ENCODE measurements at places on chromosomes 7 and 10.

DNA sequence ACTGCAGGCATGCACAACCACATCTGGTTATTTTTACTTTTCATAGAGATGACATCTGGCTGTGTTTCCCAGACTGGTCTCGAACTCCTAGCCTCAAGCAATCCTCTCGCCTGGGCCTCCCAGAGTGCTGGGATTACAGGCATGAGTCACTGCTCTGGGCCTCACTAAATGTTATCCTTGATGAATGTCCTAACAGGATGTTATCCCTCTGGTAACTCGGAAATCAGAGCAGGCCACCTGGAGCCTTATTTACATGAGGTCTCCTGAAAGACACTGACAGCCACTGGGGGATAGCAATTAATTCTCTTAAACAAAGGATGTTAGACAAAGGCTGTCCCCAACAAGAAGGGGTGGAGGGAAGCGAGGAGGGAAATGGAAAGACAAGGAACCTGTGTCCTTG is 4.5 kb upstream of the ZNF438 start:
- no peak for DNase-seq

GRCh38 chr7:139691253-139691781 is 86.5 kb downstream of the HIPK2 start:
- no peak for DNase-seq

DNA sequence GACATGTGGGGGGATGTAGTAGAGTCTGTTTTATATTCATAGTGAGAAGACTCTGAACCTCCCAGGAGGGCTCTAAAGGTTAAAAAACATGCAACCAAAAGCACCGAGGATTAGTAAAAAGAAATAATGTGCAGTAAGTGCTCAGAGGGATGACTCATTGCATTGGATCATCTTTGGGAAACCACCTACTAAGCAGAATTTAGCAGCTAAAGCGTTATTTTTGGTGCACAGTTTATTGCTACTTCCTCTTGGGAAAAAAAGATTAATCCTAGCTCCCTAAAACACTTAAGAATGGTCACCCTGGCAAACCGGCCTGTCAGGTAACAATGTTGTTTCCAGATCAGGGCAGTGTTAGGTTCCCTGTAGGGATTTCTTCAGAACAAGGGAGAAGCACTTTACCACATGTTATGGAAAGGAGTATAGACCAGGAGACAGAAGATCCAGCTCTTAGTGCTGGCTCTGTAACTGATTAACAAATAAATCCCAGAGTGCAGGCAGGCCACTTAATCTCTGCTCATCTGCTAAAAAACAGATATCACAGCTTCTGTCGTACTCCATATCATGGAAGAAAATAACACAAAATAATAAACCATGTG is 44.8 kb upstream of the FAM133B start:
- DNase-seq, result no peak

- DNase-seq, result peak; percentile 22
Observed at GRCh38 chr10:22712956-22713852, 1.2 kb downstream of the PIP4K2A start.

GRCh38 chr10:30745953-30746352 is 116.4 kb upstream of the LYZL2 start:
- no peak for DNase-seq

DNA sequence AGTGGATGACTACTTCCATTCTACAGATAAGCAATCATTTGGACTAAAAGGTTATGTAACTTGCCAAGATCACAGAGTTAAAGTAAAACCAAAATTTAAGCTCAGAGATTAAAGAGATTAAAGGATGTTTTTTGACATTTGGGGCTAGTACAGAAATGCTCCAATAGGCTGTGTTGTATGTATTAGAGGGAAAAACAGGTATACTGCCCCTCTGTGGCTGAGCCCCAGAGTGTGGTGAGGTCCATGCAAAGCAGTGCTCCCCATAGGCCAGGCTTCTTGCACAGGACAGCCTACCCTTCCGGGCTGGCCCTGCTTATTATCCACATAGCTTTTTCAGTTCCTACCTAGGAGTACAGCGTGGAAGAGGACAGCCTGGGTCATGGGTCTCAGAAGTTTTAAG is 322.8 kb downstream of the POM121L12 start:
- DNase-seq, result no peak

DNA sequence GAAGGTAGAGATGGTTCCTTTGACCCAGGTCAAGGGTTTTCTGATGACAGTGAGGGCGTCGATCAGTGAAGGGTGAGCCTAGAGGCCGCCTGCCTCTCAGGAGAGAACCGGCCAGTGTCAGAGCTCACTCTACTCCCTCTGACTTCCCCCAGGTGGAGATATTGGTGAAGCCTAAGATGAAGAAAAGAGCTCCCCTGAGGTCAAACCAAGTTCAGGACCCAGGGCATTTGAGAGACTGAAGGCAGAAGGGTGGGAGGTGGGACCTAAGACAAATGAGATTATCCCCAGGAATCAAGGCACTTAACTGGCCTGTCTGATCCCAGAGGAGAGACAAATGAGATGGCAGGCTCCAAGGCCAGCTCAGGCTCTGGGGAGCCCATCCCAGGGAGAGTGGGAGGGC is 104.7 kb downstream of the CDH23 start:
- DNase-seq, result no peak

DNA sequence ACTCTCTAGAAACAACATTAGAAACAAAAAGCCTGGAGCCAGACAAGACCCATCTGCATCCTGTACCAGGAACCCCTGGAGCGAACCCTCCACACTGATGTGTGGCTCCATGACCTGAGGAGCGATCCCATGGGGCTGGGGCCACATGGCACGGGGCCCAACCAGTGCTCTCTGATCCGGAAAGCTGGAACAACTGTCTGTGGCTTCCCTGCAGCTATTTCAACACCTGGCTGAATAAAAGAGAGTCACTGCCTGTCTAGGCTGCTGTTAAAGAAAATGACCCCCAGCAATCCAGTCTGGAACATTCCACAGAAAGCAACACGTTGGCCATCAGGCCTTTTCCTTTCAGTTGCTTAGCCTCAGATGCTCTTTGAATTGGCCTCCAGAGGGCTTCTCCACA is 20.9 kb downstream of the UROS start:
- DNase-seq, result no peak

GRCh38 chr10:111004016-111004415 is 72.8 kb upstream of the ADRA2A start:
- no peak for DNase-seq

DNA sequence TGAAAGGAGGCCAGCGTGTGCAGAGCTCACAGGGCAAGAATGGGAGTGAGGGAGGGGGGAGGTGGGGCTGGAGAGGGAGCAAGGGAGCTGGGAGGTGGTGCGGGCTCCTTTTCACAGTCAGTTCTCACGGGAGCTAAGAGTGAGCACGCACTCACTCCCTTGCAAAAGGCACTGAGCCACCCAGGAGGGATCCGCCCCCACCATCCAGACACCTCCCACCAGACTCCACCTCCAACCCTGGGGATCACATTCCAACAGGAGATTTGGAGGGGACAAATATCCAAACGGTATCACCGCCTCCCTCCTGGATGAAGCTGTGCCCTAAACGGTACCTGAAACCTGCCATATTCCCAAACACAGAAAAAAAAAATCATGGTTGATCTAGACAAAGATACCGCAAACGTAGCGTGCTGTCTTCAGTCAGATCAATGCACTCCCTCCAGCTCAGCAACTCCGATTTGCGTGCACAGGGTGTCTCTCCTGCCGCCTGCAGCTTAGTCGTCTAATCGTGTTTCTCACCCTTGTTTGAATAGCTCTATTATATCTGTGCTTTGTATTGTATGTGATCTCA is 20.3 kb upstream of the PRKAG2 start:
- no peak for DNase-seq

- DNase-seq, result no peak
Observed at GRCh38 chr7:98214811-98215321, 3.6 kb downstream of the BHLHA15 start.

- DNase-seq, result no peak
Observed at GRCh38 chr10:78455811-78456210, 422.1 kb downstream of the RPS24 start.

DNA sequence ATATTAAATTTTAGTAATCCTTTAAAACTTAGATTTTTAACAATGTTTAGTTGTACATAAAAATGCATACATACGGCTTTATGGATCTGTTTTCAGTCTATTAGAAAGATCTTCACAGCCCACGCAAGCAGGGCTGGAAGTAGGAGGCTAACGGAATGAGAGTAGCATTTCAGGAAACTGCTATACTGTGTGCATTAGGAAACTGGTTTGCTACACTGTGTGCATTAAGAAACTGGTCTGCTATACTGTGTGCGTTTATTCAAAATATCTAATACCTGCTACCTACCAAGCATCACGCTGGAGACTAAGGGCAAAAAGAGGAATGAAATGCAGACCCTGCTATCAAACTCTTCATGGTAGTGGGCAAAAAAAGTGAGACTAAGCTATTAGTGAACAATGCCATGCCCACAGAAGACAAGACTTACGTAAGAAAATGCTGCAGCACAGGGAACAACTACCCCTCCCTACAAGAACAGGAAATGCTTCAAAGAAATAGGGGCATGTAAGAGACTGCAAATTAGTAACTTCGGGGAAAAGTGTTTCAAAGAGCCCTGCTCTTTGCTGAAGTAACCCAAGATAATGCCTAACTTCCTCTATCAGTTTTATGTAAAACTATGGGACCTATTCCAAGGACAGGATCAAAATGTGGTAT is 11.3 kb downstream of the RAB11FIP2 start:
- DNase-seq, result no peak

GRCh38 chr7:17495655-17496394 is 197.4 kb downstream of the AHR start:
- DNase-seq, result no peak

- peak; percentile 17 for DNase-seq
Observed at GRCh38 chr10:12412666-12413368, 63.5 kb downstream of the CAMK1D start.

- DNase-seq, result no peak
Observed at GRCh38 chr7:133950855-133951254, 176.3 kb upstream of the LRGUK start.

GRCh38 chr10:59557052-59557451 is 152.6 kb downstream of the SLC16A9 start:
- DNase-seq, result no peak

DNA sequence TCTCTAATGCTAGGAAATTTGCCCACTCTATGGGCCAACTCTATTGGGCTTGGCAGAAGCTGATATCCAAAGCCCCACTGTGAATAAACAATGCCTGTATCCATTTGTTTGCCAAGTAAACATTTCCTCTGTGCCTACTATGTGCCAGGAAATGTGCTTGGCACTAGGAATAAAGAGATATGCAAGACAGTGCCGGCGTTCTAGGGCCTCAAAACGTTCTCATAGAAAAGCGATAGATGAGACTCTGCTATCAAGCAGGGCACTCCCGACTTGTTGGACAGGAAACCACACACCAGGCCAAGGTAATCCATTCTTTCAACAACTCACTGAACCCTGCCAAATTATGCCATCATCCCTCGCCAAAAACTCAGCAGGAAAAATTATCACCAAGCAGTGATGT is 196.7 kb downstream of the IPMK start:
- DNase-seq, result no peak

GRCh38 chr10:6721964-6722615 is 142.0 kb upstream of the PRKCQ start:
- DNase-seq, result no peak

DNA sequence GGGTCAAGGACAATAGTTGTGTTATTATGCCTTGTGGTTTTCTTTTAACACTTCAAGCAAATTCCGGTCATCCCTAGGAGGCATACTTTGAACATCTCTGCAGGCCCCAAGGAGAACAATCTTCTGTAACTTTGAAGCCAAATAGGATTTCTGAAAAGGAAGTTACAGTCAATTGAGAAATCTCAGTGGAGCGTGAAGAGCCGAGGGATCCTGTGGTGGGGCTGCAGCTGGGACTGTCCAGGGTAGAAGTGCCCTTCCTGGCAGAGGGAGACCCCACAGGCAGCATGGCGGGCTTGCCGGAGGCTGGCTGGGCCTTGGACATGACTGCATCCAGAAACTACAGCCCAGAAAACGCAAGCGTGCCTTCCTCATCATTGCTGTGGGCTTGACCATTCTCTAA is 179.7 kb downstream of the PTPN20 start:
- DNase-seq, result no peak

GRCh38 chr10:91709394-91709798 is 76.5 kb upstream of the PPP1R3C start:
- DNase-seq, result no peak

DNA sequence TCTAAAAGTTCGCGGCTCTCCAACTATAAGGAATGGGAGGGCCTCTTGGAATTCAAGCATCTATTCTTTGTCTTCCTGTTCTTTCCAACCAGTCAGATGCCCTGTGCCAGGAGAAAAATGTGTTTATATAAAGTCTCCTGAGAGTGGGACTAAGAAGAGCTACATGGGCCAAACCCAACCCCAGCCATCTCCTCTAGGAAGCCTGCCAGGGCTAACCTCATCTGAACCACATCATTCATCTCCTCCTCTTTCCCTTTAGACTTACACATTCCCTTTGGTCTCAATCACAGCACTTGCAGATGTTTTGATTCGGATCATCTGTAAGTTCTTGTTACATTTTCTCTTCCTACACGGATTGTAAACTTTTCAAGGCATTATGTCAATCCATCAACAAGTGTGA is 62.6 kb downstream of the DOCK4 start:
- DNase-seq, result no peak

DNA sequence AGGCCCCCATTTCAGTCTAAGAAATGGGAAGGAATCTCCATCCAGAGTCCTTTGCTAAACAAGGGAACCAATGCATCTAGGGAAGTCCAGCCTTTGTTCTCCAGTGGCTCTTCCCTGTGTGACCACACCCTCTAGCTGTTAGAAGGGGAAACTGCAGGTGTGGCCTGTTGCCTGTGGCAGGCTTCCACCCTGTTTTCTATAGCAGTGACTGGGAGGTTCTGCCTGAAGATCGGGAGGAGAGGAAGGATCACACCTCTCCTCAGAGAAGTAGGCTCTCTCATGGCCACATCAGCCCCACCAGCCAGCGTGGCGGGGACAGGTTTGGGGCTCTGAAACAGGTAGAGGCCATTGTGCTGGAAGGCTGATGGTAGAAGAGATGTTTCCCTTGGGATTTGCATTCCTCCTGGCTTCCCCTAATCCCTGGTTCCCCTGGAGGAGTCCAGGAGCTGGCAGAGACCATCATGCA is 47.7 kb upstream of the TRIM8 start:
- no peak for DNase-seq

DNA sequence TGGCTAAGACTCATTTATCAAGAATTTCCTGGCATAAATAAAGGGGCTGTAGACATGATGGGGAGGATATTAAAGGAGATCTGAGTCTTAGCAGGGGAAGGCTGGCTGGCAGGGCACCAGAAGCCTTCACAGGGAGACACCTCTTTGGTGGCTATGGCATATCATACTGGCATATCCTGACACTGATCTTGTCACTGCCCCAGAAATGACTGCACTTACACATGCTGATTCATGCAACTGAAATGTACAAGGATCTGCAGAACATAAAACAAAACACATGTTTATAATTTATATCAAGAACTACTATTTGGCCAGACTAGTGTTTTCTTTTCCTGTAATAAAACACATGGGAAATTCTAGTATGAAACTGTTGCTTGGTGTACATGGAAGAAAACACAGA is 5.5 kb upstream of the LIPN start:
- DNase-seq, result no peak

GRCh38 chr10:43371418-43371817 is at the start of gene FXYD4:
Gene FXYD4, plus strand, starts transcription at chr10:43371636. Its CDS starts 2,111 bp downstream, at chr10:43373747.
- no peak for DNase-seq

- DNase-seq, result no peak
Observed at GRCh38 chr7:11193131-11193867, 219.6 kb downstream of the PHF14 start.
